Hematopoietic multipotent progenitor cell treated with erythropoietin and hydrocortisone succinate and interleukin-3 and kit ligand, for 6 days (in vitro differentiated cells): ENCODE measurements at places on chromosomes 2 and 18.

DNA sequence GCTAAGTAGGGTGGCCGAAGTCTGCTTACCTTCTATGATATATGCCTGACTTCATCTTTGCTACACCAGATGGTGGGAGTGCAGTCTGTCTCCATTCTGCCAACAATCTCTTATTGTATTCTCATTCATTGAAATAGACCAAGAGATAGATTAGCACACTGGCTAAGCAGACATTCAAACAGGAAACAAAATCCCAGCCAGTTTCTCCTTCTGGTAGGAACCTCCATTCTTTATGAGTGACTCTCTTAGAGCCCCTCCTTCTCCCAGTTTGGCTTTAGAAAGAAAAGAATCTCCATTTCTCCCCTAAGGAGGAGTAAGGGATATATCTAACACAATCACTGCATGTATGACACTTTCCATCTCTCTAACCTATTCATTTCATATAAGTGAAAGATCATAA is 118.9 kb upstream of the COL5A2 start:
- DNase-seq: no peak

DNA sequence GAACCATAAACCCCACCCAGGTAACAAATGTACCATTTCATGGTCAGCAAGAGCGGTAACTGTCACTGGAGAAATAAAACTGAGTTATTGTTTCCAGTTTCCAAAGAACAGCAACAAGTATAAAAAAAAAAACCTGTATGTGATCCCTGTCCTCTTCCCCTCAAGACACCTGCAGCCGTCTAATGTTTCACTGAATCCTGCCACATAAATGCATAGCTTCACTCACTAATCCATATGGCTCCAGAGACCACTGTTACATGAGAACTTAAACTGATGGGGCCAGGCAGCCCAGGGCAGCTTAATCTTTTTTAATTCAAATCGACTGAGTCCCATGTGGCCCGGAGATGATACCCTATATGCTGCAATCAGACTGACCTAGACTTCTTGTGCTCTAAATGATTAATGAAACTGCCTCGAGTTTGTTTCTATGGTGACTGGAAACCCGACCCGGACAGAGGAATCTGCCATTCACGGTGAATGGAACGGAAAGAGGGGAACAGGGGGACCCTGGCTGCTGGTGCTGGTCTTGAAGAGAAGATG is 60.9 kb upstream of the SIX2 start:
- no peak for DNase-seq

GRCh38 chr2:26407526-26407925 is 5.8 kb downstream of the DRC1 start:
- DNase-seq: no peak

GRCh38 chr2:14572633-14573032 is 59.9 kb upstream of the LRATD1 start:
- no peak for DNase-seq

GRCh38 chr2:98715812-98716451 is 15.0 kb downstream of the MGAT4A start:
- DNase-seq: no peak

DNA sequence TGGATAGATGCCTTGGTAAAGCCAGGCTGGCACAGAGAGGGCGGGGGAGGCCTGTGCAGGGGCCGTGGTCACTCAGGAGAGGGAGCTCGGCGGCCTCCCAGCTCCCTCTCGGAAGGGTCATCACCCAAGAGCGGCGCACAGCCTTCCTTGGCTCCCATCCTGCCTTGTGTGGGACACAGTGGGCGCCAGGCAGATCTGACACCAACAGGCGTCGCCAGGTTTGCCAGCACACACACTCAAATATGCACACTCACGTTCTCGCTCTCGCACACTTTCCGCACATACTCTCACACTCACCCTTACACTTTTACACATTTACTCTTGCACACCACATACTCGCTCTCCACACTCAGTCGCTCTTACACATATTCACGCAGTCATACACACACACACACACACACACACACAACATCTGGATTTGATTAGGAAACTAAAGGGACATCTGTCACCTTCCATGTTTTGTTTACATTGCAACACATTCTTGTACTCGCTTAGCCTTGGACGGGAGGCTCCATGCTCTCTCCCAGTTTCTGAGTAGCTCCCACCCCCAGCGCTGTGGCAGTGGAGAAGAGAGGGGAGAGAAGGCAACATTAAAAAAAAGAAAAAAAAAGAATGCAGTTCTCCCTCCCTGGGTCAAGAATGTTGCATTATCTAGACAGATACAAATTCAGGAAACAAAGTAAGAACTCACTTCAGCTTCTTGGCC is 10.5 kb downstream of the CHMP1B start:
- no peak for DNase-seq

- DNase-seq: no peak
These were observed 13.8 kb upstream of the CTLA4 start for GRCh38 chr2:203853722-203854121.

DNA sequence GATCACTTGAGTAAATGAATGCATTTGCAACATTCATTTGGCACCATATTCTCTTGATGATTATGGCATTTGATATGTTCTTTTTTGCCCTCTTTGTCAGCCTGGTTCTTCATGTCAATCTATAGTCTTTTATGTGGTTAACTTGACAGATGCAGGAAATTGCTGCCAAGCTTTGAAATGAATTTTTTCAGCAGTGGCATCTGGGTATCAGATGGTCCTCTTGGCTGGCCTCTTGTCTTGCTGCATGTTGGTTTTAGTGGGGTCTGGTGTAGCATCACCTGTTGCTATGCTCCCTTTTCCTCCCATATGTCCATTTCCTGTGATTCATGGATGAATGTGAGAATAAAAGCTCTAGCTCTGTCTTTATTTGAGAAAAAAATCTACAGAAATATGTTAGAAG is 119.9 kb downstream of the DPP4 start:
- DNase-seq: peak; percentile 12

DNA sequence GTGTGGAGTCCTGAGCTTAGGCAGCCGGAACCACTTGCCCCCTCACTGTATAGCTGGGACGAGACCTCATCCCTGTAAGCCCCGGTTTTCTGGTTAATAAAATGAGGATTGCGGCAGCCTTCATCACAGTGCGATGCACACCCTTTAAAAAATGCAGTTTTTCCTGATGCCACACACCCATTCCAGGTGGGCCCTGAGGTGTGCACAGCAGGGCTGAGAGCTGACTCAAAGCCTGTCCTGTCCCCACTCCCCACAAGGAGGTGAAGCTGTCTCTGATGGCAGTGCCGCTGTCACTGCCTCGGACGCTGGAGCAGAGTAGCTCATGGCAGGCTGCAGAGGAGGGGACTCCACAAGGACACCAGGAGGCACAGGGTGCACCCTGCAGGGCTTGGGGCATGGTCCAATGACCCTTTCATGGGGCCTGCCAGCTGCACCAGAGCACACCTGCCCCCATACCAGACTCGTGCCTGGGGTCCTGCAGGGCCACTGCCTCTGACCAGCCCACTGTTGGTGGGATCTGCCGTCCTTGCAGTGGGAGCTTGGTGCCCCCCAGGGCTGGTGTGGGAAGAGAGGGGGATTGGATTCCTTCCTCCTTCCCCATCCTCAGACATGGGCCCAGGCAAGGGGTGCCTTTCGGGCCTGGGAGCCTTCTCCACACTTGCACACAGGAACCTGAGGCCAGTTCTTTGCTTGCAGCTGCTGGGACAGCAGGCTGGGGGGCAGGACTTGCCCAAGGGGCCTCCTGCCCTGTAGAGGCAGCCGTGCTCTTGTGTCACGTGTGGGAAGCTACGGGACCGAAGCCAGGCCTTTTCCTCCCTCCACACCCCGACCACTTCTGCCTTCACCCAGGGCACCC is 22.8 kb downstream of the GPC1 start:
- no peak for DNase-seq

DNA sequence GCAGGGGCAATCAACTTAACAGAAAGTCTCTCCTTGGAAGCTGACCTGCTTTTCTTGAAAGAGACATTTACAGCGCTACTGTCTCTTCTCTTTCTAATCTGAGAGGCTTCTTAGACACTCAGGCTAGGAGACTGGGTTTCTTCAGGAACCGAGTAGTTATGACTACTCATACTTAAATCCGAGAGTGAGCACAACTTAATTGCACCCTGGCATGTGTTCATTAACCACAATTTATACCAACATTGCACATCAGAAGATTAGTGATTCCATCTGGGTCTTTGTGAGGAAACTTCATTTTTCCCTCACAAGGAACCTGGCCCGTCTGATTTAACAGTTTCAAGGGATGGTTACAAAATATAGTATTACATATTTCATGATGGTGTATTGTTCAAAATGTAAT is 176.9 kb downstream of the UBE2E3 start:
- no peak for DNase-seq
